ENCODE measurements at places on chromosomes 5 and 9. TPM values are rescaled to one million over a fixed set of nuclear protein-coding genes. Genes with fewer than 3 reads are reported as not detected.

DNA sequence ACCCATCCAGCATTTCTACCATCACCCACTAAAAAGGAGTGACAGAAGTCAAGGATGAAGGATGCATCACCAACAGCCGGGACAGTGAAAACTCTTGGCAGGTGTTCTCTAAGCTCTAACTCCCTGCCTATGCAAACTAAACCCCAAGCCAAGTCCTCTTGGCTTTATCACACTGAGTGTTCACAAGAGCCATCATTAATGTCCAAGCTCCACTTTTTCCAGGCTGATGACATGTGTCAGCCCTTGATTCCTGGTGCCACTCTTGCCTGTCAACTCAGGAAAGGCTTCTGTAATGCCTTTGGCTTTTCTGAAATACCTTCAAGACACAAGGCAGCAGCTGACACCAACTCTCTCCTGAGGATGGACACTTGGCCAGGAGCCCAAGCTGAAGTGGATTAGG lies 86.9 kb downstream of the NR6A1 start:
- DNase-seq: no peak

DNA sequence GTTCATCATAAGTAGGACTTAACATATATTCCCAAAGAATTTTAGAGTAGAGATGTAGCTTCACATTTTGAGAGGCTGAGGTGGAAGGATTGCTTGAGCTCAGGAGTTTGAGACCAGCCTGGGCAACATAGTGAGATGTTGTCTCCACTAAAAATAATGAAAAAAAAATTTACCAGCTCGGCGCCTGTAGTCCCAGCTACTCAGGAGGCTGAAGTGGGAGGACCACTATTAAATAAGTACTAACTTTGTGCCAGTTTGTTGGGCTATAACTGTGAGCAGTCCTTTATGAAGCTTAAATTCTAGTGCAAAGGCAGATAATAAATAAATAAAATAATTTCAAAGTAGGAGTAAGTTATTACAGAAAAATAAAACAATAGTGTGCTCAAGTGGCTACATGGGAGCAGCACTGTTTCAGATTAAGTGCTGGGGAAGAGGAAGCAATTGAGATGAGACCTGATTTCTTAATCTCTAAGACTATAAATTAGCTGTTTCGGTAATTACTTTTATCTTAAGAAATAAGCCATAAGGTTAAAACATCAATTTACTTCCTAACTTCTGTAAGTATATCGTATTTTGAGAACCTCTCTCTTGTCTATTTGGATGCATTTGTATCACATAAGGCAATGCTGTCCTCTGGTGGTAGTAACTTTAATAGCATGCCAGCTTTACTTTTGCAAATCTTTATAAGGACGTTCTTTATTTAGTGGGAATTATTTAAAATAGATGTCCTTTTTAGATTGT lies 98.9 kb downstream of the CSNK1G3 start:
- no peak for DNase-seq

DNA sequence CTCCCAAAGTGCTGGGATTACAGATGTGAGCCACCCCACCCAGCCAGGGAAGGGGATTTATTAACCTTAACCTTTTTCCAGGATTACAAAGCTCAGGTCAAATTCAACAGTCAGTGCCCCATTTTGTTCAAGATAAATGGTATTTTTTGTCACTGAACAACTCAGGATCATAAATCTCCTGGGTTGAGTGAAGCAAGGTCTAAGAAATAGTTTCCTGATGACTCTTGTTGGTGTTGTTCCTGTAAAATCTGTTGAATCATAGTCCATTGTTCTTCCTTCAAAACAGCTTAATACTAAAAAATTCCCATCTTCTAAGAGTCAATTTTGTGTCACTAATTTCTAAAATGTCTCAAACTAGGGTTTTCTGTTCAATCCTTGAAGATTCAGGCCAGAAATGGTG lies 33.9 kb upstream of the JMY start:
- no peak for DNase-seq

CLIC3 gene
- 6.4 TPM for total RNA-seq

DNA sequence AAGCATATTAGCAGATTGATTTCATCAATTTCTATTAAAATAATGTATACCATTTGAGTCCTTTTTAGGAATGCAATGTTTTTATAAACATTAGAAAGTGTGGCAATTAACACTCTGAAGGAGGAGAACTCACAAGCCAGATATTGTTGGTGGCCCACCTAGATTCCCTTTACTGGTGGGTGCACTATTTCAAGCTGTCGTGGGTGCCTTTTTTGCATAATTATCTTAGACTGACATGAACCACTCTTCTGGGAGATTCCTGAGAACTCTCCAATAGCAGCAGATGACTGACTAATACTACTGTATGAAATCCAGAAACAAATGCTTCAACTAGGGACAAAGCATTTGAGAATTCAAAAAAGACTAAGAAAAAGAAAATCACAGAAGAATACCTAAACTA lies 526.0 kb downstream of the CDH18 start:
- DNase-seq: no peak

CER1 gene
- total RNA-seq: not detected

GRCh38 chr5:119878712-119879111 lies 249.4 kb downstream of the FAM170A start:
- no peak for DNase-seq

LIFR gene
- 134 TPM for total RNA-seq

IFNK gene
- not detected for total RNA-seq

GRIN1 gene
- not detected for total RNA-seq

GRCh38 chr5:59917121-59917520 lies 23.6 kb upstream of the PDE4D start:
- DNase-seq: no peak

FGD3 gene
- total RNA-seq: 5.4 TPM

DNA sequence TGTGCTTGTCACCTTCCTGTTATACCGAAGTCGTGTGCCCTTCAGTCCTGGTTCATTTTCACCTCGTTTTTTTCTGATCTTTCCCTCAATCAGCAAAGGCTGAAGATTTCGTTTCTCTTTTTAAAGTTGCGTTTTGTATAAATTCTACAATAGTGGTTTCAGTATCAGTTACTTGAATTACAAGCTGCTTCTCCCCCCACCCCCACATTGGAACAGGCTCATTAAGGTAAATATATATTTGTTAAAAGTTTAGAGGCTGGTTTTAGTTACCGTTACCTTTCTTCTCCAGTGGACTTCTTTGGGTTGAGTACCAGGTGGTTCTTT lies 881 bp downstream of the SUB1 start:
- no peak for DNase-seq

GRCh38 chr5:107551088-107551487 lies 119.6 kb downstream of the EFNA5 start:
- DNase-seq: no peak

DNA sequence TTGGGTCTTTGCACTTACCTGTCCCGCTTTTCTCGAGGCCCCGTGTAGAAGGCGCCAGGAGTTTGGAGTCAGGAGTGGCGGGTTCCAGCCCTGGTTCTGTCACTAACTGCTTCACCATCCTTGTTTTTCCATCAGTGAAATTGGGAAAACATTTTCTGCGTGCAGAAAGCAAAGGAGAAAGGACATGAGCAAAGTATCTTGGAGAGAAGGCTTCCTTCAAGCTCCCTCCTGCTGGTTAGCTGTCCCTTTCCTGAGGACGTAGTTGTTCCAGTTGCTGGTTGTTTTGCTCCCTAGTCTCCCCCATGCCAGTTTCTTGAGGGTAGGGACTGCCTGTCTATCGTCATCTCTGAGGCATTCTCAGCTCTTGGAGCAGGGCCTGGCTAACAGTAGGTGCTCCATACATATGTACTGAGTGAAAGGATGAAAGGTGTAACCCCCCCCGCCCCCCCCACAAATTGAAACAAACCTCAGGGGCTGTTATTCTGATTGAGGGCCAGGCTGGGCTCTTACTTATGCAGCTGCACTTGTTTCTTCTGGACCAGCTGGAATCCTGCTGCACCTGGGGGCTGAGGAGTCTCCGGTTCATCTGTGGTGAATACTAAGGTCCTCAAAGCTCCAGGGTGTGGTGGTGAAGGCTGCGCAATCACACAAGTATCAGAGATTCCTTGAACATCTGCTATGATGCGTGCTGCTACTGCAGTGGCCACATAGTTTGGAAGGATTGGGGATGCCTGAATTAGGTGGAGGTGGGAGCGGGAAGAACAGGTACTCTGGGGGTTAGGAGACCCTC lies 1.0 kb downstream of the SMIM3 start:
- no peak for DNase-seq
